Calu3 (cell line): ENCODE measurements at places on chromosomes 4 and X. TPM values are rescaled to one million over a fixed set of nuclear protein-coding genes. Genes with fewer than 3 reads are reported as not detected.

DNA sequence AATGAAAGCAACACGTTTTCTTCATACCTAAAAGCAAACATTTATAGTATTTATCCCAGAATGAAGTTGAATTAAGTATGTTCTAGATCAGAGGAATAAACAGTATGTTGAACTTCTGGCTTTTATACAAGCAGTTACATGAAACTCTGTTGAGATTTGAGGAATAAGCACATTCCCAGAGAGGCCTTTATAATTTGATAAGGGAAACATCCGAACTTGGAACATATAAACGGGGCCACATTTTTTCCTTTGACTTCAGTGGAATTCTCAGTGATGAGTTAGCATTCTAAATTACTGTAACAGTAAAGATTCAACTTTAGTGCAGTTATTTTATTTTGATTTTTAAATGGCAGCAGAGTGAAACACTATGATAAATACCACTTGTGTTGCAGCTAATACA is 119.5 kb downstream of the GLRA3 start:
- H3K27me3 ChIP-seq: no peaks in the 10 kb centered on the region
- no peak overlapping the region for H3K4me3 ChIP-seq
- DNase-seq: no peak
- H3K4me1 ChIP-seq: no peaks in the 10 kb centered on the region
- no peaks in the 10 kb centered on the region for H3K36me3 ChIP-seq

GRCh38 chrX:121028419-121028818 is 19.0 kb upstream of the GLUD2 start:
- H3K4me1 ChIP-seq: peaks cover 29% of the 10 kb centered on the region
- DNase-seq: no peak
- H3K4me3 ChIP-seq: no peak overlapping the region
- no peaks in the 10 kb centered on the region for H3K36me3 ChIP-seq
- no peaks in the 10 kb centered on the region for H3K27me3 ChIP-seq

DNA sequence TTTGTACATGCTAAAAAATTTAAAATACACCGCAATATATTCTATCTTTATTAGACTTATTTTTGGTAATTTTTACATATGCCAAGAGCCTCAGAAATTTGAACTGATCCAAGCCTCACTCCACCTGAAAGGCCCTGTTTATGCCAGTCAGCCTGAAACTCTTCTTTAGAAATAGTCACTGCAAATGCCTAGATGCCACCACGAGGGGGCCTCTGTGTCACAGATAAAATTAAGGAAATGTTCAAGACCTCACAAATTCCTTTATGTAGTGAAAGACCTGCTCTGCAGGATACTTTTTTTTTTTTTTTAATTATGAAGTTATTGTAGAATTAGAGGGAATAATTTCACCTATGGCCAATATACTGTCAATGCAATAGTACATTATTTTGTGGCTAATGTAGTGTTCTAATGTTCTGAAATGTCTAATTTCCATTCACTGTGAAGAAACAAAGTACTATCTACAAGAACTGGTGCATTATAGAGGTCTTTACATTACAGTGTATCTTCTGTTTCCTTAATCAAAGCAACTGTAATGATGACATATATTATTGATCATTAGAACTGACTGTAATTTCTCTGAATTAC is 69.8 kb downstream of the DTHD1 start:
- no peak overlapping the region for H3K27ac ChIP-seq
- H3K4me3 ChIP-seq: no peak overlapping the region
- no peaks in the 10 kb centered on the region for H3K27me3 ChIP-seq
- peak; percentile 61 for DNase-seq
- H3K4me1 ChIP-seq: peaks cover 25% of the 10 kb centered on the region
- no peaks in the 10 kb centered on the region for H3K36me3 ChIP-seq

- no peaks in the 10 kb centered on the region for H3K36me3 ChIP-seq
- H3K27ac ChIP-seq: no peak overlapping the region
- no peaks in the 10 kb centered on the region for H3K27me3 ChIP-seq
- peak; percentile 20 for DNase-seq
- H3K4me3 ChIP-seq: no peak overlapping the region
Observed at GRCh38 chr4:106062452-106062875, 167.2 kb downstream of the NPNT start.

DNA sequence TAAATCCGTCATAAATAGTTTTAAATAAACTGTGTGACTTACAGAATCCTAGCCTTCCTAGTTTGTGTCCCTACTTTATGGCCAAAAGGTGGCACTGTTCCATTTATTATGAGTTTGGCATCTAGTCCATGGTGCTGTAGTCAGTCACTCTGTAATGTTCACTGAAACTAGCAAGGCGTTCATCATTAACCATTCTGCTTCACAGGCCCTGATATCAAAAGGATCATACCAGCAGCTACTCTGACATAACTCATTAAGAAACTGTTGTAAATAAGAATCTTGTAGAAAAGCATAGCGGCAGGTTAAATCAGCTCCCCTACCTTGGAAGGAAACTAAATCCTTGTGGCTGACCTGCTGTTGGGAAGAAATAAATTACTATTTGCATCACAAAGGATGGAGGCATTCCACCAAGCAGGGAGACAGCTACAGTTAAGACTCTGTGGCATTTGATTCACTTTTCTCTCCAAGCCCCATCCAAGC is 919.6 kb upstream of the DIAPH2 start:
- no peaks in the 10 kb centered on the region for H3K27me3 ChIP-seq
- no peaks in the 10 kb centered on the region for H3K36me3 ChIP-seq
- H3K4me1 ChIP-seq: no peaks in the 10 kb centered on the region
- no peak overlapping the region for H3K27ac ChIP-seq

GRCh38 chr4:7403001-7403400 is 31.7 kb downstream of the PSAPL1 start:
- H3K36me3 ChIP-seq: peaks cover 9% of the 10 kb centered on the region
- H3K4me3 ChIP-seq: no peak overlapping the region
- peaks cover 23% of the 10 kb centered on the region for H3K27me3 ChIP-seq
- H3K27ac ChIP-seq: peak overlapping the region; percentile 59

Gene NR3C2
- total RNA-seq: 14.2 and 14.5 TPM in 2 replicates
